Tibial nerve (tissue), 4 donors: ENCODE measurements at places on chromosomes 2 and 18.

GRCh38 chr2:11703700-11704099 is 33.7 kb upstream of the NTSR2 start:
- DNase-seq = no peak

- no peak for DNase-seq
Measured at GRCh38 chr18:3193331-3193730, 26.4 kb downstream of the MYOM1 start.

DNA sequence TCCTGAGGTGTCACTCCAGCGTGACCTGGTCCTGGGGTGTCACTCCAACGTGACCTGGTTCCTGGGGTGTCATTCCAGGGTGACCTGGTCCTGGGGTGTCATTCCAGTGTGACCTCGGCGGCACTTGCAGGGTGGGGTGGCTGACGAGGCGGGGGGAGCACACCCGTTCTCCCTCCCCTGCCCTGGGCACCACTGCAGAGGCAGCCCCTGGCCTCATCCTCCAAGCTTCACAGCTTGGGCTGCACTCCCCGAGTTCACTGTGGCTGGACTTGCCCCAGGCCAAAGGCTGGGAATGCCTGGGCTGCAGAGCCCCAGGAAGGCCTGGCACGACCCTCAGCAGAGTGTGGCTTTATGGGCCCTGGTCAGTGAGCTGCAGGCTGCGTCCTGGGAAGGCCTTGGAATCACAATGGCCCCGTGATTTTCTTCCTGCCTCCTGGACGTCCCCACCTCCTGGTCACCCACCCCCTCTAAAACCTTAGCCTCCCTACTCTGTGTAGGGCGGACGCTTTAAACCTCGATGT is 88.3 kb downstream of the NFATC1 start:
- DNase-seq = no peak

DNA sequence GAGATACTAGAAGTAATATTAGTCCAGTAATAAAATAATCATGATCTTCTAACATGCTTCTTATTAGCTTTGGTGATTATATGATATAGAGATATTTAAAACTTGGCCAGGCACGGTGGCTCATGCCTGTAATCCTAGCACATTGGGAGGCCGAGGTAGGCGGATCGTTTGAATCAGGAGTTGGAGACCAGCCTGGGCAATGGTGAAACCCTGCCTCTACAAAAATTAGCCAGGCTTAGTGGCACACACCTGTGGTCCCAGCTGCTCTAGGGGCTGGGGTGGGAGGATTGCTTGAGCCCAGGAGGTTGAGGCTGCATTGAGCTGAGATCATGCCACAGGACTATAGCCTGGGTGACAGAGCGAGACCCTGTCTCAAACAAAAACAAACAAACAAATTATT is 87.0 kb downstream of the WDR7 start:
- no peak for DNase-seq

GRCh38 chr2:192500550-192501200 is 305.9 kb upstream of the TMEFF2 start:
- DNase-seq = no peak

GRCh38 chr2:226405465-226405864 is 394.2 kb downstream of the IRS1 start:
- DNase-seq = no peak

DNA sequence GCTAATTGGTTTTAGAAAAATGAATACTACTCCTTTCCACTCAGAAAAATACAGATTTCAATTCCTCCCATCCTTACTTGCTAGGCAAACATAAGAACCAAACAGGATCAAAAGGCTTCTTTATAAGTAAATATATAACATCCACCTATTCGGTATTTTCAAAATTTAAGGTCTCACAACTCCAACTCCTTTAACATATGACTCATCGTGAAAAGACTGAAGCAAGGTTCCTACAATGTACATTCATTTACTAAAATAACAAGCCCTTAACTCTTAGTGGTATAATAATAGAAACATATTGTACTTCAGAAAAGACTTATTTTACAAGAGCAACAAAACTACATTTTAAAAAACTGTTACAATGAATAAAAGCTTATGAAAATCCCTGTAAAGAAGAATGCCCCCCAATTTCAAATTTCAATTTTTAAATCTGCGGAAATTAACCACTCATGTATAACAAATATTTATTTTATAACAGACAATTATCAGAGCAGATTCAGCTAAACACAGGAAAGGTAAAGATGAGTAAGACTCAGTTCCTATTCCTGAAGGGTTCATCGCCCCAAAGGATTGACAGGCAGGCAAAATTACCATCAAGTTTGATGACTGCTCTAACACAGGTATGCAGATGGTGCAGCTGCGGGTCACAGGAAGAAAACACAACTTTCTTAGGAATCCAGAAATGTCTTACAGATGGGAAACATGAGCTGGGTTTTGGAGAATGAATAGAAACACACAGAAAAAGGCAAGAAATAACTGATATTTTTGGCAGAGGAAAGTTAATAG is 96.4 kb downstream of the COBLL1 start:
- no peak for DNase-seq

GRCh38 chr18:10499230-10499629 is 26.6 kb upstream of the NAPG start:
- no peak for DNase-seq
